SK-MEL-5 (cell line): ENCODE measurements at places on chromosomes 1 and 21. TPM values are rescaled to one million over a fixed set of nuclear protein-coding genes. Genes with fewer than 3 reads are reported as not detected.

CCSAP gene
- total RNA-seq: 26.2 and 26.6 TPM in 2 replicates

C1orf226 gene
- 1.2 and 1.8 TPM in 2 replicates for total RNA-seq

CD52 gene
- total RNA-seq: not detected in 2 replicates

ETNK2 gene
- 21.3 and 22.7 TPM in 2 replicates for total RNA-seq

PDE9A gene
- 2.9 and 3.1 TPM in 2 replicates for total RNA-seq

MROH9 gene
- total RNA-seq: not detected in 2 replicates

IGSF9 gene
- total RNA-seq: not detected in 2 replicates

FCGR3A gene
- not detected in 2 replicates for total RNA-seq

LIN28A gene
- total RNA-seq: not detected in 2 replicates

AMPD1 gene
- 0.27 TPM in 1 of 2 replicates, not detected in the other for total RNA-seq

RIMKLA gene
- 0.35 and 0.50 TPM in 2 replicates for total RNA-seq

SAMSN1 gene
- not detected in 2 replicates for total RNA-seq

SYT11 gene
- 1.9 and 2.2 TPM in 2 replicates for total RNA-seq

CYYR1 gene
- total RNA-seq: 0.05 TPM in 1 of 2 replicates, not detected in the other

CAPZB gene
- total RNA-seq: 60.5 and 64.3 TPM in 2 replicates
